ENCODE measurements at places on chromosomes 5 and 9. TPM values are rescaled to one million over a fixed set of nuclear protein-coding genes. Genes with fewer than 3 reads are reported as not detected.

GRCh38 chr9:82604947-82605656, 457.8 kb downstream of the RASEF start:
- H3K36me3 ChIP-seq, result no peaks in the 10 kb centered on the region
- DNase-seq, result no peak
- H3K27ac ChIP-seq, result no peak overlapping the region
- H3K27me3 ChIP-seq, result no peaks in the 10 kb centered on the region

DNA sequence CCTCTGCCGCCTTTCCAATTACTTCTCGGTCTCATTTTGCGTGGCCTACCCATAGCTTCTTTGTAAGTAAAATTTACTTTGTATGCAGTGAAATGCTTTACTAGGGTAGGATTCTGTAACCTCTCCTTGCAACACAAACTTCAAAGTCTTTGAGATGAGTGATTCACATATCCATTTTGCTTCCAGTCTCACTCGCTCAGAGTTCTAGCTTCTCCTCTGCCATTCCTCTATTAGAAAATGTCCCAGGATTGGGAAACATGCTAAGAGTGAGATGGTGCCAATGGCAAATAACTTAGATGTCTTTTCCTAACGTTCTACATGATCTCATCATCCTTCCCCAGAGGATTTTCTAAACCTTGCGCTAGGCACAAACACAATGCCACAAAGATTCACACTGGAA, 270.5 kb upstream of the SLC30A5 start:
- no peak for DNase-seq
- no peaks in the 10 kb centered on the region for H3K4me1 ChIP-seq
- H3K27me3 ChIP-seq, result peaks cover 24% of the 10 kb centered on the region
- no peak overlapping the region for H3K4me3 ChIP-seq
- H3K36me3 ChIP-seq, result no peaks in the 10 kb centered on the region

DNA sequence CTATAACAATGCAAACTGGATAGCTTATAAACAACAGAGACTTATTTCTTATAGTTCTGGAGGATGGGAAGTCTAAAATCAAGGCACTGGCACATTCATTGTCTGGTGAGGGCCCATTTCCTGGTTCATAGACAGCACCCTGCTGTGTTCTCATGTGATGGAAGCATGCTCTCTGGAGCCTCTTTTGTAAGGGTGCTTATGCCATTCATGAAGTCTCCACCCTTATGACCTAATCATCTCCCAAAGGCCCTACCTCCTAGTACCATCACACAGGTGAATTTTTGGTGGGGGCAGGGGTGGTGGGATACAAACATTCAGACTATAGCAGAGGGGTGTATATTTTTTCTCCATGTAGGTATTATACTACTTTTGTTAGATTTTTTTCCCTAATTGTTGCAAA, 92.4 kb downstream of the UNC13B start:
- peaks cover 3% of the 10 kb centered on the region for H3K27me3 ChIP-seq
- DNase-seq, result no peak
- no peaks in the 10 kb centered on the region for H3K36me3 ChIP-seq
- no peak overlapping the region for H3K4me3 ChIP-seq
- no peak overlapping the region for H3K27ac ChIP-seq

GRCh38 chr5:154516475-154516874, 38.4 kb upstream of the HAND1 start:
- no peak overlapping the region for H3K27ac ChIP-seq
- no peaks in the 10 kb centered on the region for H3K36me3 ChIP-seq
- peaks cover 5% of the 10 kb centered on the region for H3K4me1 ChIP-seq
- no peak overlapping the region for H3K4me3 ChIP-seq
- H3K27me3 ChIP-seq, result peaks cover 24% of the 10 kb centered on the region

Gene CNTNAP3
- total RNA-seq, result not detected

Gene RBM18
- total RNA-seq, result 21.5 TPM
